Stimulated activated CD8-positive, alpha-beta memory T cell treated with anti-CD3 and anti-CD28 coated beads, Interleukin-7, amount 100 ng/mL, for 48 hours (primary cell): ENCODE measurements at places on chromosomes 6 and 20.
A peak's percentile ranks its signal among the peaks of the same experiment; 100 is the strongest.

- DNase-seq = no peak
These were observed 292.6 kb upstream of the PTCHD4 start for GRCh38 chr6:48403587-48403986.

- DNase-seq = no peak
These were observed 11.7 kb downstream of the ZBTB46 start for GRCh38 chr20:63819224-63819921.

- no peak for DNase-seq
These were observed 105.3 kb upstream of the KHDRBS2 start for GRCh38 chr6:62391358-62391757.

DNA sequence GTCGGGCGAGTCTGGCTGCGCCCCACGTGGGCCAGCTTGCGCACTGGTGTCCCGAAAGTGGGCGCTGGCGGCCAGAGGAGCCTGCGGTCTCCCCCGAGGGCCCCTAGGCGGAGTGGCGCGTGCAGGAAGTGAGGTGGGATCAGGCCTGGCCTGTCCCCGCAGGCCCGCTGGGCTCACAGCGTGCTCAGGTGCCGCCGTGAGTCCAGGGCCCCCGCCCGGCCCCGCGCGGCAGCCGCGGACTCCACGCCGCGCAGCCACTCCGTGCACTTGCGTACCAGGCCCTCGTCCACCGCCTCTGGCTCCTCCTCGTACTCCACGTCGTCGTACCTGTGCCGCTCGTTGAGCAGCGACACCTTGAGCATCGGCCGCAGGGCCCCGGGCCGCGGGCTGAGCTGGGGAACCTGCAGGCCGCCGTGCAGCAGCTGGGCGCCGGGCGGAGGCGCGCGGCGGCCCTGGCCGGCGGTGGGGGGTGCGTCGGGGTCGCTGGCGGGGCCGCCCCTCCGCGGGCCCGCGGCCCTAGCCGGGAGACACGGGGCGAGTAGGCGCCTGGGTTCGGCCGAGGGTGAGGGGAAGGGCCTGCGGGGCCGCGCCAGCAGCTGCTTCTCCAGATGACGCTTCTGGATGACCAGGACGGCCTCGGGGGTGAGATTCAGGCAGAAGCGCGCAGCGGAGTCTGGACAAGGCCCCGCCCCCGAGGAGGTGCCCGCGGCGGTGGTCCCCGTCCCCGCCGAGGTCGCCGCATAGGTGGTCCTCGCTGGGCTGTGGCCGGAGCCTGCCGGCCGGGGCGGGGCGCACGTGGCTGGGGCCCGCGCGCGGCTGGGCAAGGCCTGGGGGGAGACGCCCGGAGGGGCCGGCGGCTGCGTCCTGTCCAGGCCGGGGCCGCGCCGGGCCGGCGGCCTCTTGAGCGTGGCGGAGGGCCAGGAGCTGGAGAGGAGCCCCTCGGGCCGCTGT, 835 bp downstream of the PRR18 start:
- DNase-seq = no peak

DNA sequence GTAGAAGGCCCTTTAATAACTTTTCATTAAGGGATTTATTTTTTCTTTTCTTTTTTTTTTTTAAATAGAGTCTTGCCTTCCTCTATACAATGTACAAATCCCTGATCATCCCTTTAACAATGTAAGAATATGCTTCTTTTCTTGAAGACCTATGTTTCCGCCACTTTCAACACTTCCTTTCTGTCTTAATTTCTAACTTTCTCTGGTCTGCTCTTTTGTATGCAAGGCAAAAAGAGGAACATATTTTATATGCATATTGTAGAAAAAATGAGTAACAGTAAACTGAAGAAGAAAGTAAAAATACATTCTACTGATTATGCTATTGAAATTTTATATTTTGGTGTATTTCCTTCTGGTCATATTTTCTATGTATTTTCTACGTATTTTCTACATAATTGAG, 484.7 kb downstream of the TFAP2B start:
- DNase-seq = no peak

DNA sequence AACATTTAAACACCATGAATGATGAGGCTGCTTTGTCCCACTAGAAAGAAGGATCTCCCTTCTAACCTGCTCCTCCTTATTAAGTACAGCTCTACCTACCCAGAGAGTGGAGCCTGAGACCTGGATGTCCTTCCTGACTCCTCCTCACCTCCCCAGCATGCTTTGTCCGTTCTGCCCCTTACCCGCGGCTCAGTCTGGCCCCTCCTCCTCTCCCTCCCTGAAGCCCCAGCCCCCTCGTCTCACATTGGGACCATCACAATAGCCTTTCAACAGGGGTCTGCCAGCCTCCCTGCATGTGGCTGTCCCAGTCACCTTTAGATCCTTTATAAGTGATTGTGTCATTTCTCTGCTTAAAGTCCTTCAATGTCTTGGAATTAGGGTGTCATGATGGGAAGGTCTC, 72.5 kb downstream of the DZANK1 start:
- DNase-seq = no peak

- no peak for DNase-seq
These were observed 108.8 kb downstream of the ASXL1 start for GRCh38 chr20:32466739-32467505.

DNA sequence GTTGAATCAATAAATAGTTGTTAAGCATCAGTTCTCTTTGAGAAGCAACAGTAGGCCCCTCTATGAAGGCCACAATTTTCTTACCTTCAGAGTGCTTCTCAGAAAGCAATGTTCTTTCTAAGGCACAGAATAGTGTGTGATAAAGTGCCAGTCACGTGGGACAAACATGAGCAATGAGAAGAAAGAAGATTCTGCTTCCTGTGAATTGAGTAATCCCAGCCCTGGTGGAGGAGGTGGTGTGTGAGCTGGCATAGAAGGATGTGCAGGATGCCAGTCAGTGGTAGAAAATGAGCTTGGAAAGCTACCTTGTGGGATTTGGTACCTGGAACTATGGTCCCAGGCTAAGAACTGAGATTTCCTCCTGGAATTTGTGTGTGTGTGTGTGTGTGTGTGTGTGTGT, 21.7 kb downstream of the KIZ start:
- DNase-seq = no peak

DNA sequence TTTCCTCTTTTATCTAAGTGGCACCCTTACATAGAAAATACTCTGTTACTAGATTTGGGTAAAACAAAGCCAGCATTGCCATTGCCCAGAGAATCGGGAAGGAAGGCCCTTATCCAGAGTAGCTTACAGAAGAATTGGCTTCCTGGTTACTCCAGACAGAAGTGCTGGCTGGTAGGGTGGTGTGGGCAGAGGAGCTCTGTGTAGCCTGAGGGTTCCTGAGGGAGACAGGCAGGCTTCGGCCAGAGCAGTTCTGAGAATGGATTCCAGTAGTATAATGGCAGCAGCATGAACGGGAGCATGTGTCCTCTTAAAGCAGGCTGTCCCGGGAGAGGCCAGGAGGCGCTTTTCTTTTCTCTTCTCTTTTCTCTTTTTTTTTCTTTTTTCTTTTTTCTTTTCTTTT, 11.9 kb downstream of the CUL9 start:
- no peak for DNase-seq

GRCh38 chr6:160750276-160750689, 48.2 kb downstream of the PLG start:
- no peak for DNase-seq

- no peak for DNase-seq
These were observed 101.3 kb downstream of the RALGAPA2 start for GRCh38 chr20:20611167-20611566.

DNA sequence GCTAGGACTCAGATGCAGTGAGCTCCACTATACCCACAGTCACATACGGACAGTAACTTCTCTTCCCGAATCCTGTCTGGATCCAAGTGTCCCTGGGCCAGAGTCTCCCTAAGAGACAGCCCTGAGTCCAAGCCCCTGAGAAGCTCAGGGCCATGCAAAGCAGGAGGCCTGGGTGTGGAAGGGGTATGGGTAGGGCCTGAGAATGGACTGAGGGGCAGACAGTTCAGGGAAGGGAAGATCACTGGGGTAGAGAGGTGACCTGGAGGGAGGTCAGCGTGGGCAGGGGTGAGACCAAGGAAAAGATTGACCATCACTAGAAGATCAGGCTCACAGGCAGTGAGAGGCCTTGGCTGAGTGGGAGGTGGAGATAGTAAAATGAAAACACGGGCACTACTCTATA, 8.8 kb downstream of the RPS6KA2 start:
- no peak for DNase-seq

DNA sequence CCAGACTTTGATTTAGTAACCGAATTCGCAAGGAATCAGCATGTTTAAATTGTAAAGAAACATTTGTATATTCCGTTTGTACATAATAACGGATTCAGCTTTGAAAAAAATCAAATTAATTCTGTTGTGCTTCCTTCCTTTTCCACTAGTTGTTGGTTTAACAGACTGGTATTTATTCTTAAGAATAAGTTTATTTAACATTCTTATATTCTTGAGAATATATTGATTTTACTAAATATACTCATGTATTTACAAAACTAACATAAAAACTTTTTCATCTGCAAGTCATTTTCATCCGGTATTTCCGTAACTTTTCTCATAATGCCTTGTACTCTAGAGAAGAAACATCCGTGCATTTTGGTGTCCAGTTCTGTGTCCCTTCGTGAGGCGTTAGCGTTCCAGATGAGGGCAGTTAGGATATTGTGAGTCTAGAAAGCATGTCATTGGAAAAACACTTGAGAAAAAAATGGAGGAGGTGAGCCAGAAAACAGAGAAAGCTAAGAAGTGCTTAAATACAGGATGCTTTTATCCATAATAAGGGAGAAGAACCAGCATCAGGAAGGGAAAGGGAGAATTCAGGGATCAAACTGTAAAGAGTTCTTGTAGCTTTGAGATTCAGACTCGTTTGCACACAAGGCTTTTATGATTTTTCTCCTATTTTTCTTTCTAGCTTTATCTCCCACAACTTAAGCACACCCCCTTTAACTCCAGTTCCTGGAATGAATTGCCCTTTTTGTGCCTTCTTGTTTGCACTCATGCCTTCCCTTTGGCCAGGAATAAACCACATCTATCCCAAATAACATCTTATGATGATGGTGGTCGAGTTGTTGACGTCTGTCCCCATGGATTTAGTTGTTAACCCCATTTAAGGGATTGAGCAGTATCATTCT, 1.8 kb downstream of the WRNIP1 start:
- no peak for DNase-seq

- no peak for DNase-seq
These were observed 39.8 kb downstream of the CD164 start for GRCh38 chr6:109342506-109342905.

GRCh38 chr20:52652271-52652670, 319.9 kb upstream of the TSHZ2 start:
- DNase-seq = no peak

- DNase-seq = no peak
These were observed 15.7 kb downstream of the AHI1 start for GRCh38 chr6:135481783-135482369.

GRCh38 chr20:63639093-63639975, 12.4 kb upstream of the GMEB2 start:
- DNase-seq = peak; percentile 68

DNA sequence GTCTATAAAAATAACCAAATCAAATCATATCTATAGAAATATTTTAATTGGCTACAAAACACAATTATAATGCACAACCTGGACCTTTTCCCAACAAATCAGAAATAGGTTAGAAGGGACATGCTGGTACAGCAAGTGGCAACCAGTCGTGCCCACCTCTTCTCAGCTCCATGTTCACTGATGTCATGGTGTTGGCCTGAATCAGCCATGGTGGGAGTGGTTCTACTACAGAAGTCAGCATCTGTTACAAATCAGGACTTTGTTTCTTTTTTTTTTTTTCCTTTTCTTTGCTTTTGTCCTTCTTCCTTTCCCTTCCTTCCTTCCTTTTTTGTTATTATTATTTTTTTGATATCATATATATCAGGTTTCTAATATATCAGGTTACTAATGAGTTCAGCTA, 91.2 kb downstream of the RALGAPA2 start:
- DNase-seq = no peak

- DNase-seq = no peak
These were observed 508.1 kb downstream of the KIF16B start for GRCh38 chr20:16064989-16065707.

GRCh38 chr6:148723484-148723883, 23.3 kb upstream of the UST start:
- DNase-seq = no peak

DNA sequence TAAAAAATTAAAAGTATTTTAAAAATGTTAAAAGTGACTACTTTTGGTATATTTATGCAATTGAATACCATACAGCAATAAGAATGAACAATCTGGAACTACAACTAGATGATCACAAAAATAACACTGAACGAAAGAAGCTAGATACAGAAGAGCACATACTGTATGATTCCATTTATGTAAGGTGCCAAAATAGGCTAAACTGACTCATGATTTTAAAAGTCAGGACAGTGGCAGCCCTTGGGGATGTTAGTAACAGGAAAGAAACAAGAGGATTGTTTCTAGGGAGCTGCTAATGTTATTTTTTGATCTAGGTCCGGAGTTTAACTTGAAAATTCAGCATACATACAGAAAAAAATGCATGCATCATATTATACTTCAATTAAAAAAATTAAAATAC, 42.3 kb downstream of the KIF13A start:
- no peak for DNase-seq

GRCh38 chr6:13286181-13286580, 42.2 kb downstream of the TBC1D7 start:
- no peak for DNase-seq

DNA sequence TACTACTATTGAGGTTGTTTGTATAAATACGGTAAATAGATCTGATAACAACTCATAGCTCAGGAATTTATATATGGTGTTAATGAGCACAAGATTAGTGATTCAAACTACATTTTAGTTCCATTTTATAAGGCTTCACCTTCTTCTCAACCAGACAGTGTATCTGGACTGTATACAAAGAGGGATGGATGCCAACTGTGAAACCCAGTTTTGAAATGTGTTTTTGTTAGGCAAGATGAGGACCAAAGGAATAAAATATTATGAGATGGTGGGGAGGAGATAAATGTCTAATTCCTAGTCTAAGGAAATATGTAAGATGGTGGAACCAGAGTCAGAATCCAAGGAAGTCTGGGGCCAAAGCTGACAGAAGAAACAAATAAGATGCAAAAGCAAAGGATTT, 329.0 kb downstream of the GRIK2 start:
- no peak for DNase-seq

- DNase-seq = no peak
These were observed 54.0 kb downstream of the UTRN start for GRCh38 chr6:144338951-144339700.
